ENCODE measurements at places on chromosomes 2 and 18.

- DNase-seq: no peak
Measured at GRCh38 chr18:71329114-71329513, 1040.3 kb downstream of the SOCS6 start.

DNA sequence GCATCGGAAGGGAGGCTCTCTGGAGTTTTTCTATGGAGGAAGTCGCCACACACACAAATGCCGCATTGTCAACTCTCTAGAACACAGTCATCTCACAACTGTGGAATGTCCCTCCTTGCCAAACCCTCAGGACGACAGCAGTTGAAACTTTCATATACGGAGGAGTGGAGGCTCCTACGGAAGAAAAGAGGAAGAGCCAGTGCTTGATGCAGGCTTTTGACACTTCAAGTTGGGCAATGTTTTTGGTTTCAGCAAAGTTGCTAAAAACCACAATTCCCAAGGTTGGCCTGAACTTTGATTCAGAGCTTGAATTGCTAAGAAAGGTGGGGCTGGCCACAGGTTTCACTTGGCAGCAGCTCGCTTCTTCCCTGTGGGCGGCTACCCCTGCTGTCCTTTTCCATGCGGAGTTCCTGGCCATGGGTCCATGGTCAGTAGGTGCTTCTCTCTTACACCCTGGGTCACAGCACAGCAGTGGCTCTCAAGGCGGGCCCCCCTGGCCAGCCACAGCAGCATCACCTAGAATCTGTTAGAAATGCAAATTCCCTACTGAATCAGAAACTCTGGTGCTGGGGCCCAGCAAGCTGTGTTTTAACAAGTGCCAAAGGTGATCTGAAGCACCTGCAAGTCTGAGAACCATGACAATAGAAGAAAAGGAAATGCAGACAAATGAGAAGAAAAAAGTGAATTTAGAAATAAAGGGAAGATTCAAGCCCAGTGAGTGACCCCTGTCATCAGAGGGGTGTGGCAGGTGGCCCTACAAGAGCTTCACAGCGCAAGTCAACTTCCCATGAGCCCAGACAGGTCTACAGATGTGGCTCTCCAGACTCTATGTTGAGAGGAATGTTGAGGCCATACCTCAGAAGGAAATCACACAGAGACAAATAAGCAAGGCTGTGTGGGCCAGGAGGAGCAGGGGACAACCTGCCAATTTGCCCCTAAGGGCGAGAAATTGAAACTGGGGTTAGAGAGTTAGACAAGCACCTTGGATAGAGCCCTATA, 856.4 kb downstream of the RNF144A start:
- DNase-seq: no peak

DNA sequence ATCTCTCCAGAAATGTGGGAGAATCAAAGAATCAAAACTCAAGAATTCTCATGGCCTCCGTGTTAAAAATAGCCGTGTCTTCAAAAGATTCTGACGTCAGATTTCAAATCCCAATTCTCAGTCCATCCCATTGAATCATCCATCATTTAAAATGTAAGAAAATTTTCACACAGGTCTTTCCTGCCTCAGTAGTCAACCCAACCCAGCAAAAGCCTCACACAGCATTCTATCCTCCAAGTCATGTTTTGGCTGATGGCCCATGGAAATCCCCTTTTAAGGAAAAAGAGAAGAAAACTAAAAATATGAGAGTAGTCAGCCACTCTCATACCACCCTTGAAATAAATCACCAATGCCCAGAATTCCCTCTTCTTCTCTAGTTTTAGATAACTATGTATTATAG, 211.8 kb downstream of the C1D start:
- no peak for DNase-seq

GRCh38 chr2:64313398-64313723, 140.6 kb upstream of the LGALSL start:
- no peak for DNase-seq

GRCh38 chr2:187988348-187988747, 303.3 kb upstream of the GULP1 start:
- no peak for DNase-seq

DNA sequence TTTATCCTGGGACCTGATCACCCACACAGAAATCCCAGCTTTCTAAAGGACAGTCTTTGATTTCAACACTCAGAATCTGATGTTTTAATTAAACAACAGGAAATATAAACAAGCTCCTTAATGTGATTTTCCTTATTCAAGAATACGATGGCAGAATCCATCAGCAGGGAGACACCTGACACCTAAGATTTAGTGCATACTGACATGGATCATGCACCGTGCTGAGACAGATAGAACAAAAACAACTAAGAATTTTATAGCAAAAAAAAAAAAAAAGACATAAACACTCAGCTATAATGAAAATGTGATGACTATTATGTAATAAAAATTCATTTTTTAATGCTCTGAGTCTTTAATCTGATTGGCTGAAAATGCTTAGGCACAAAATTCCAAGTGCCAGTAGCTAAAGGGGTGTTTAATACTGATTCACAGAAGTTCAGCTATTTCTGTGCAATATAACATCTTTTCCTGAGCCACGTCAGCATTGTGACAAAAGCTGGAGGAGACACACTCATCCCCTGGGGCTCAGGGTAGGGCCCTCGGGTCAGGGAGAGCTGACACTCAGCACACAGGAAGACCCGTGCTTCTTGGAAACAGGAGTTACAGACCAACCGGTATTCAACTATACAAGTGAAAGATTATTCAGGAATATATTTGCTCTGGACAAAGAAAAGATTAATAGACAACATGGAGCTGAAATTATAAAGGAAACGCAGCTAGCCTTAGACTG, 247.4 kb downstream of the FBXO15 start:
- no peak for DNase-seq

DNA sequence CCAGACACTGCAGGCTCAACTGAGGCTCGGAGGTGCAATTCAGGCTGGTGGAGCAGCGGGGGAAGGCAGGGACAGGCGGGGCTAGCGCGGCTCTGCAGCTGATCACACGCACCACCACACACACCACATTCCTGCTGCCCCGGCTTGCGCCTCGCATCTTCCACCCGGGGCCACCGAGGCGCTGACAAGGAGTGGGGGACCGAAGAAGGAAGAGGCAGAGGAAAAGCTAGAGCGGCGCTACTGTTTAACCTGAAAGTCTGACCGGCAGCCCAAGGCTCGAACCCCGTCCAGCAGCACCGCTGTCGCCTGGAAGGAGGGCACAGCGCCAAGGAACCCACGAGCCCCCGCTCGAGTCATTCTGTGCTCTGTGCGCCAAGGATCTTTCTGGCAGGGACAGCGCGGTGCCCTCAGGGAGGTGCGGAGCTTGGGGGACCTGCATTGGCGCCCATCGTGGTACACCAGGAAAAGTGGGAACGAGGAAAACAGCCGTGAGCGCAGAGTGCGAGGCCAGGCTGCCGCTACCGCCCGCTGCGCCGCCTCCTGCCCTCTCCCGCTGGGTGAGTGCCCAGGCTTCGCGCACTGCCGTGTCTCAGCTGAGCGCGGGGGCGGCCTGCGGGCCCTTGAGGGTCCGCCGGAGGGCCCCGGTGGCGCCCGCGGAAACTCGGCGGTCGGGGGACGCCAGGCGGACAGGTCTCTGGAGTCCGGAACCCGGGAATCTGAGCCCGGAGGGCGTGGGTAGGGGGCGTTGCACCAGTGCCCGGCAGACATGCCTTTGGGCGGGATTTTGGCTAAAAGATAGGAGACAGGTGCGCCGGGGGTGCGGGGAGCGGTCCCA, 860 bp upstream of the KCNJ3 start:
- peak; percentile 66 for DNase-seq

GRCh38 chr18:69674966-69675365, 272.7 kb downstream of the CD226 start:
- no peak for DNase-seq

GRCh38 chr2:138239902-138240491, 261.6 kb upstream of the SPOPL start:
- no peak for DNase-seq

DNA sequence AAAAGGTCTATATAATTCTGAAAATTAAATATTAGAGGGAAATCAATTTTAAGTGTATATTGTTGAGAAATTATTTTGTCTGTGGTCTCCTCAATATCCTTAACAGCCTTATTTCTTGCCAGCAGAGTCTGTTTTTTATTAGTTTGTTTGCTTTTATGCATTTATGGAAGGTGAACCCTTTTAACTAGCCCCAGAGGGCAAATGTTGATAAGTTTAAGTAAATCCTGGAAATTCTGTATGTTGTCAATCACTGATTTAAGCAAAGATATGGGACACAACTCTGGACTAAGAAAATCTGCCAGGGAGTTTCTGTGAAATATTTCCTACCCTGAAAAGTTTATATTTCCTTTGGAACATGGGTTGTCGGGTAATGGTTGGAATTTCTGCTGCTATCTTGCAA, 339.5 kb upstream of the COL3A1 start:
- no peak for DNase-seq

DNA sequence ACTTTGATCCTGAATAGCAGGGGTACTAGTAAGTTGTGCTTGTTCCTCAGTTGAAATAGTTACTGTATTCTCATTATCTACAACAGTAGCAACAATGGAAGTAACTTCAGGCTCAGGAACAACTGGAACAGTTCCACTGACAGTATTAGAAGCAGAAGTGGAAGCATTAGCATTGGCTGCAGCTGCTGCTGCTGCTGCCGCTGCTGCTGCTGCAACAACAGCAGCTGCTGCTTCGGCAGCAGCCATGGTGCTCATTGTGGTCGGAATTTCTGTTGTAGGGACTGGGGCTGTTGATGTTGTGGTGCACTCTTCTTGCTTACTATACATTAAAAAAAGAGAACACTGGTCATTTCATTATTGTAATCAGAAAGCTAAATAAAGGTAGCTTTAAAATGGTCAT, 40.8 kb downstream of the PRPF40A start:
- no peak for DNase-seq

DNA sequence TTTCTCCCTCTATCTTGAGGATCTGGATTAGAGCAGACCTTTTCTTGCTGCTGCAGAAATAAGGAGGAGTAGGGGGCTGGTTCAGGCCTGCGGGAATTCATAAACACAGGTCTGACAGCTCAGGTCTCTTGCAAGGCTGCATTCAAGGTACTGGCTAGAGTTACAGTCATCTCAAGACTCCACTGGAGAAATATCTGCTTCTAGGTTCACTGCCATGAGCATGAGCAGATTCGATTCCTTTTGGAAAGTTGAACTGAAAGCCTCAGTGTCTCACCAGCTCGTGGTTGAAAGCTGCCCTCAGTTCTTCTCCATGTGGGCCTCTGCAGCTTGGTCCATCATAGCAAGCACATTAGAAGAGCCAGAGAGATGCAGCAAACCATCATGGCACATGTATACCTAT, 124.4 kb upstream of the SETBP1 start:
- no peak for DNase-seq

GRCh38 chr18:73824671-73825070, 323.0 kb downstream of the FBXO15 start:
- no peak for DNase-seq

DNA sequence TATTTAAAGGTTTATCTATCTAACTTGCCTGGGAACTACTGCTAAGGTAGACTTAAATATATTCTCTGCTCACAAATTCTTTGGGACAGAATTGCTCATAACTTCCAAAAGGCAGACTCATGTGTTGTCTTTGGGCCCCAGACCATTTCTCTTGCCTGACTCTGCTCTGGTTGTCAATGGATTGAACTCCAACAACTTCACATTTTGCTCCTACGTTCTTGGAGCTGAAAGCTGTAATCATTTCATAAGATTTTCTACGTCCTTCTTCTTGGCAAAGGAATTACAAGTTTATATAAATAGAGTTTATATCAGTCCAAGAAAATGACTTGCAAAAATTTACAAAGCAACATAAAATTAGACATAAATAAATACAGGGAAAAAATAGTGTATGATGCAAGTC, 32.9 kb upstream of the PPM1B start:
- DNase-seq: no peak

DNA sequence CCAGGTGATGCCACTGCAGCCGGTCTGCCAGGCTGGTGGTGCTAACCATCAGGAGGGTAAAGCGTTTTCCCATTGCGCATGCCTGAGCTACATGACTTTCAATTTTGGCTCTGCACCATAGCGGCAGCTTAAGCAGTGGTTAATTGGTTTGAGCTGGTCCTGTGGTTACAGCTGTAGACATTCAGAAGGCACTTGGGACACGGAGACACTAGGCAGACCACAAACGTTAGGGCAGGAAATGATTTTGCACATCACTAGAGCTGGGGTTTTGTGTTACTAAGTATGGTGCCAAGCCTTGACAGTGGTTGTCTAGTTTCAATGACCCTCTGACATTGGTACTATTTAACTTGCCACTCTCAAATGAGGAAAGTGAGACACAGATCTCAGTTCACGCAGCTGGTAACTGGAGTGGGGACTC, 28.9 kb upstream of the CNOT11 start:
- DNase-seq: no peak

DNA sequence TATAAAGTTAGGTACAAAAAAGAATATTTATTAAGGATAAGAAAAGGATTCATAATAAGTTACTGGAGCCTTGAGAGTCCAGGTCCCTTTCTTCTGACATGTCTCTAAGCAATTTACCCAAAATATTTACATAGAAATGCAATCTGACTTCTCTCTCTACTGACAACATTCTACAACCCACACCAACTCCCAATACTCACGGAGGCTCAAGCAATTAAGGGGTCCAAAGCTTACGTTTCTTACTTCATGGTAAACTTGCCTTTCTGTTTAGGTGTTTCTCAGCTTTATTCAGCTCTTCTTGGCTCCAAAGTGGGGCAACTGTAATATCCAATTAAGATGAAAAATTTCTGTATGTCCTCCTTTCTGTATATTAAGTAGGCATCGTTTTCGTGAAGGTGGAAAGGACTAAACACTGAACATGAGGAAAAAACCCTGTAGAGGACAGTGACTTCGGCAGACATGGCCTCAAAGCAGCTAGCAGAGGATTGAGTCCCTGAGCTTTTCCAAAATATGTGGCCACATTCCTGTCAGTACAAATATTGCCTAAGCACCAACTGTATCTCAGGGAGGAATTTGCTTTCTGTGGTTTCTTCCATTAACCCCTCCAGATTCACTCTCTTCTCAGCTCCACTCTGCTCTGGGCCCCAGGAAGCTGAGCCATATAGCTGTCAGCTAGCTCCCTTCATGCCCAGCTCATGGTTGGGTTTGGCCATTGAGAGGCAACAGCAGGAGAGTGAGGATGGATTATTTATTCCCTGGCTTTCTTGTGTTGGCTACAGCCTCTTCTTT, 67.9 kb upstream of the GLS start:
- no peak for DNase-seq

- no peak for DNase-seq
Measured at GRCh38 chr2:61015976-61016375, 1.5 kb upstream of the PEX13 start.

- DNase-seq: no peak
Measured at GRCh38 chr18:22322243-22322691, 95.4 kb downstream of the CTAGE1 start.

GRCh38 chr2:39838589-39838988, 59.5 kb upstream of the THUMPD2 start:
- no peak for DNase-seq

DNA sequence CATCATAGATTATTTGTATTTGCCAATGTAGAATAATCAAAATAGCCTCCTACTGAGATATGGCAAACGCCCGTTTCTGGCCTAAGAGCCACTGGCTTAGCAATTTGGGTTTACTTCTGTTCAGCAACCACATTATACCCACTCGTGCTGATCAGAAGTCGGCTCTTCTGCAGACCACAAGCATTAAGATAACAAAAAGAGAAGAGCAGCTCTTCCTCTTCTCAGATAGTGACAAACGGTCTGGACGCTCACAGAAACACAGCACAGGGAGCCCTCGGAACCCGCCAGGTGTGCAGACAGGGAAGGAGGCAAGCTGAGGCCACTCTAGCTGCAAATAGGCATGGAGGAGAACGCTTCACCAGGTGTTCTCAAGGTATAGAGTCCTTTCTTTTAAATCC, 164.0 kb downstream of the HDAC4 start:
- peak; percentile 81 for DNase-seq
